ENCODE measurements at places on chromosomes 2 and 18.
A peak's percentile ranks its signal among the peaks of the same experiment; 100 is the strongest.

GRCh38 chr2:10260130-10260529 is 42.6 kb upstream of the HPCAL1 start:
- peak; percentile 29 for DNase-seq

GRCh38 chr2:64656379-64656778 is 2.7 kb upstream of the SERTAD2 start:
- DNase-seq, result no peak

DNA sequence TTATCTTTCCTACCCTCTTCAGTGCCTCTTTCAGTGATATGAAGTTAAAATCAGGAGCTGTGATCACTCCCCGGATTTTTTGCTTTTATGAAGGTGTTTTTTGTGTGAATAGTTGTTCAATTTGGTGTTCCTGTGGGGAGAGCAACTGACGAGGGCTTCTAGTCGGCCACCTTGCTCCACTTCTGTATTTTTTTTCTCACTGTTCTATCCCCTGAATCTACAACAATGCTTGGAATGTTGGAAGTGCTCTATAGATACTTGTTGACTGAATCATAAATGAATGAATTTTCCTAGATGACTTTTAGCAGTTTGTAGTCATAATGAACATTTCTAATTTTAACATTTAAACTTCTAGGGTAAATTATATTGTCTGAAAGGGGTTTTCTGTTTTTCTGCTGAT is 247.3 kb downstream of the ZNF385B start:
- no peak for DNase-seq

DNA sequence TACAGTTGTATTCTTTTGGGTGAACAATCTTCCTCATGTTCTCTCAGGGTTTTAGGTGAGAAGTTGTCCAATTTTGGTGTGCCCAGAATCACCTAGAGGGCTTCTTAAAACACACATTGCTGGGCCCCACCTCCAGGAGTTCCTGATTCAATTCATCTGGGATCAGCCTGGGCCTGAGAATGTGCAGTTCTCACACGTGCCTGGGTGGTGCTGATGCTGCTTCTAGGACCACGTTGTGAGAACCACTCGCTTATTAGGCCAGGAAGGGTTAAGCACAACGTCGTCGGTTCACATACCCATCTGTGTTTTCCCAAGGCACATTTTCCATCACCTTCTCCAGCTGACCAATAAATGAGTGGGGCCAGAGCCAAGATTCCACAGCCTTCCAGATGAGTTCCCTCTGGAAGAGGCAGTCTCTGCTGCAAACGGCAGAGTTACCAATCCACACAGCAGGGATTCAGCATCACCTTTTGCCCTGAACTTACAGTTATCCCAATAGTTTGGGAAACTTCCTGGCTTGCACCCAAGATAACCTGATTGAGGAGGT is 277.7 kb upstream of the HNRNPA3 start:
- no peak for DNase-seq

DNA sequence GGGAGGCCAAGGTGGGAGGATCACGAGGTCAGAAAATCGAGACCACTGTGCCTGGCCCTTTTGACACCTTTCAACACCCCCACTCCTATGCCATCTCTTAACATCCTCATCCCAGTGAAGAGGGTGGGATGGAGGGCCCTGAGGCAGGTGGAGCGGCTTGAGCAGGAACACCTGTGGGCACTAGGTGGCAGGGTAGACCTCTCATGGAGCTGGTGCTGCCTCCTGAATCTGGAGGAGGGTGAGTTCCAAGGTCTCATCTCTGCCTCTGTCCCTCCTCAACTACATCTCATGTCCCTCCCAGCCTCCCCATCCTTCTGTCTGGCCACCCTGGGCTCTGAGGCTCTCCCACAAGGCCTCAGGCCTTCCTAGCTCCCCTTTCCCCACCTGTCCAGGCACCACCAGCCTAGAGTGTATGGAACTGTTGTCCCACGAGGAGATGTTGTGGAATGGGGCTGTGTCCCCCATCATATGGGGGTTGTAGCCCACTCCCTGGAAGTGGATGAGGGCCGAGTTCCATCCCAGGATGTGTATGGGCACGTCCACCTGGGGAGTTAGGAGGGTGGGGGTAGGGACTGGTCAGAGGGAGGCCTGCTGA is 17.0 kb upstream of the CRYBA2 start:
- DNase-seq, result peak; percentile 19

GRCh38 chr2:8685697-8686358 is 4.0 kb downstream of the ID2 start:
- DNase-seq, result peak; percentile 87

DNA sequence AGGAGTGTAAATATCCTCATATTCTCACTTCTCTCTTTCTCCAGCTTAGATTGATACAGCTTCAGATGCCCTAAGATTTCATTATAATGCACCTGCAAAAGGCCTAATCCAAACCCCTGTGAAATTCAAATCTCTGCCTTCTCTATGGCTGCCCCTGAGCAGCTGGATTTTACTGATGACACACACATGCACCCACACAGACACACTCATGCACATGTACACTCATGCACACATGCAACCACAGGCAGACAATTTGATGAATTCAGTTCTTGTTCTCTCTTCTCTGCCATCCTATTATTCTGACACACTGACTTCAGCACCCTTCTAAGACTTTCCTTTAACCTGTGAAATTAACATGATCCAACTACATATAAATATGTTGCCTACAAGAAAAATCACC is 563.2 kb downstream of the RNF144A start:
- no peak for DNase-seq

DNA sequence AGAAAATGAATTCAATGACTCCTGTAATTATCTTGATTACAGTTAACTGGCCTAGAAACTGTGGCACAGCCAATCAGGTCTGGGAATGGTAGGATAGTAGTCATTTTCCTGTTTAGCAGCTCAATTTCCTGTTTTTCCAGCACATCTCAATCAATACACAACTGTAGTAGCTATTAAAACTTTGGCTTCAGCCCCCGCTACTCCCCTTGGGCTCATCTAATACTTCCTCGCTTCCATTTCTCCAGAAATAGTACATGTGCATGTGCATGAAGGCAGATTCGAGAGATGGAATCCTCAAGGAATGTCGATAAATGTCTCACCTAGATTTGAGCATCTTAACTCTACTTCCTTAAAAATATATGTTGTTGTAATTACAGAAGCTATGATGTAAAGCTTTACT is 9.7 kb downstream of the COBLL1 start:
- DNase-seq, result no peak

- peak; percentile 61 for DNase-seq
These were observed 39.7 kb downstream of the HPCAL1 start for GRCh38 chr2:10342245-10342951.

DNA sequence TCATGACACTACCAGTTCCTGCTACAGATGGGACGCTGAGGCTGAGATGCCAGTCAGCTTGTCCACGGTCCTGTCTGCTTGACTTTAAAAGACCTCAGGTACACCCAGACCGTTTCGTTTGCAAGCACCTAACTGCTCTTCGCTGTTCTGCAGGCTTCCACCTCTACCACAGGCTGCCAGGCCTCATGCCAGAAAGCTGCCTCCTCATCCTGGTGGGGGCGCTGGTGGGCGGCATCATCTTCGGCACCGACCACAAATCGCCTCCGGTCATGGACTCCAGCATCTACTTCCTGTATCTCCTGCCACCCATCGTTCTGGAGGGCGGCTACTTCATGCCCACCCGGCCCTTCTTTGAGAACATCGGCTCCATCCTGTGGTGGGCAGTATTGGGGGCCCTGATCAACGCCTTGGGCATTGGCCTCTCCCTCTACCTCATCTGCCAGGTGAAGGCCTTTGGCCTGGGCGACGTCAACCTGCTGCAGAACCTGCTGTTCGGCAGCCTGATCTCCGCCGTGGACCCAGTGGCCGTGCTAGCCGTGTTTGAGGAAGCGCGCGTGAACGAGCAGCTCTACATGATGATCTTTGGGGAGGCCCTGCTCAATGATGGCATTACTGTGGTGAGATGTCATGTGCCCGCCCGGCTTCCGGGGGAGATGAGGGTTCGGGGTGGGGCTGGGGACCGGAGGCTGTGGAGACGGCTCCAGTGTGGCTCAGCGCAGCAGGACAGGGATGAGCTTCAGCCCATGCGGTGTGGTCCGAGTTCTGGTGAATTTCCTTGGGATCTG is 5.9 kb downstream of the SLC9A4 start:
- DNase-seq, result no peak

DNA sequence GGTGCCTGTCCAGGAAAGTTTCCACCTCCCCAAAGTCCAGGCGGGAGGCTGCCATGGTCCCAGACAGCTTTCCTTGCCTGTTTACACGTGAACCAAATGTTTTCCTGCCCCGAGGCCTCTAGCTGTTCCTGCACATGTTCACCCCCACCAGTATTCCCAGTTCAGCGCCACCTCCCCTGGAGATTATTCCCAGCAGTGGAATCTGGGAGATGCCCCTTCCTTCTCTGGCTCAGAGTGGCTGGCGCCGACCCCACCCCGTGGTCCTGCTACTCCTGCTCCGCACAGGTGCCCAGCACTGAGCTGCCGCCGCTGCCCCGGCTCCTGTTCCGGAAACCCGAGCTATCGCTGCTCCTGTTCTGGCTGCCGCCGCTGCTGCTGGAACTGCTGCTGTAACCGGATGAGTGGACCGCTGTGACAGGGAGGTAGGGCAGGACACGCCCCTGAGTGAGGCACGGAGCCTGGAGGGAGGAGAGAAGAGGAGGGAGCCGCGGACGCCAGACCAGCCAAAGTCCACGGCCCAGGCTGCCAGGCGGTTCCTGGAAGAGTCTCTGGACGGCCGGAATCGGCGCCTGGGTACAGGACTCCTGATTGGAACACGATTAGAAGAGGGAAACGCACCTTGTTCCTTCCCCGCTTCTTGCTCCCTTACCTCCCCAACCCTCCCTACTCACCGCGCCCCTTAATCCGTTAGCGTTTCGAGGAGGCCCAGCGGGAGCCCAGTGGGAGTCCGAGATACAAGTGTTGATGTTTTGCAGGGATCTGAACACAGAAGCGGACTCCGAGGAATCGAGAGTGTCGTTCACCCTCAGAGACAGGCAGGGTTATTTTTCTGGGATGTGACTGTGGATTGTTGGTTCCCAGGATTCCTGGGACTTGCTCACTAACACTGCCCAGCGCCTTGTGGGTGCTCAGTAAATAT is at the start of gene PDE11A:
PDE11A (minus strand) TSS at position 395 of the 919 bp plus-strand sequence; CDS start at position 55, 340 bp downstream.
- DNase-seq, result peak; percentile 93

- no peak for DNase-seq
These were observed 24.2 kb upstream of the SERPINE2 start for GRCh38 chr2:224063298-224063648.

- DNase-seq, result no peak
These were observed 18.8 kb upstream of the SH3RF3 start for GRCh38 chr2:109110170-109110569.

DNA sequence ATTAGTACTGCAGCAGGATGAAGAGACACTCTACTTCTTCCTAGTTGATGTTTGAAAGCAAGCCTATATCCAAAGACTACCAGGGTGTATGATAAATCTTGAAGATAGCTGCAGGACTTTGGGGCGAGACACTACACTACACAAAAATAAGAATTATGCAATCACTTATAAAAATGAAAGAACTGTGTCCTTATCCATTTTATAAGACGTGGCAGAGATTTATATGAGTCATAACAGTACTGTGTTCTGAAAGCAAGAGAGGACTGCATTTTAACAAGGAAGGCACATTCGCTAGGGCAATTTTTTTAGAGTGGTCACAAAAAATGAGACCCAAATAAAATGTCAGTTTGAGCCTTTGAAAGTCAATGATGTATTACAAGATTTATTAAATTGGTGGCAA is 617.0 kb upstream of the LINC00305 start:
- DNase-seq, result no peak

GRCh38 chr2:60413814-60414168 is 139.7 kb downstream of the BCL11A start:
- peak; percentile 40 for DNase-seq

GRCh38 chr2:142965443-142965842 is 88.0 kb downstream of the KYNU start:
- DNase-seq, result no peak

GRCh38 chr2:185618625-185619024 is 120.0 kb upstream of the FSIP2 start:
- no peak for DNase-seq

- DNase-seq, result peak; percentile 22
These were observed 9.6 kb downstream of the SNTG2 start for GRCh38 chr2:960061-960736.

DNA sequence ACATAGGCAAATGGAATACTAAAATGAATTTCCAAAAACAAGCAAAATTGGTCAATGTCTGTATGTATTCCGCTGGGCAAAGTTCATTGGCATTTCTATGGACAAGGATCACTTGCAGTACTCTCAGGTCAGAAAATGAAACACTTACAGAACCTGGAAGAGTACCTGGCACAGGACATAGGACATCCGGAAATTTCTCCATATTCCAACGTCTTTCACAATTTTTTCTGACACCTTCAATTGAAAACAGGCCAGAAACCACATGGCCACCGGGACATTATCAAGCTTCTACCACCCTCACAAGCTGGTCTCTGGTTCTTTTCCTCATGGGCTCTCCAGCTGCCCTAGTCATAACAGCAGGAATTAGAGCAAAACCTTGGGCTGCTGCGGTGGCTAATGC is 96.9 kb upstream of the MSH6 start:
- DNase-seq, result no peak

GRCh38 chr2:4604767-4605166 is 901.4 kb downstream of the DCDC2C start:
- no peak for DNase-seq

DNA sequence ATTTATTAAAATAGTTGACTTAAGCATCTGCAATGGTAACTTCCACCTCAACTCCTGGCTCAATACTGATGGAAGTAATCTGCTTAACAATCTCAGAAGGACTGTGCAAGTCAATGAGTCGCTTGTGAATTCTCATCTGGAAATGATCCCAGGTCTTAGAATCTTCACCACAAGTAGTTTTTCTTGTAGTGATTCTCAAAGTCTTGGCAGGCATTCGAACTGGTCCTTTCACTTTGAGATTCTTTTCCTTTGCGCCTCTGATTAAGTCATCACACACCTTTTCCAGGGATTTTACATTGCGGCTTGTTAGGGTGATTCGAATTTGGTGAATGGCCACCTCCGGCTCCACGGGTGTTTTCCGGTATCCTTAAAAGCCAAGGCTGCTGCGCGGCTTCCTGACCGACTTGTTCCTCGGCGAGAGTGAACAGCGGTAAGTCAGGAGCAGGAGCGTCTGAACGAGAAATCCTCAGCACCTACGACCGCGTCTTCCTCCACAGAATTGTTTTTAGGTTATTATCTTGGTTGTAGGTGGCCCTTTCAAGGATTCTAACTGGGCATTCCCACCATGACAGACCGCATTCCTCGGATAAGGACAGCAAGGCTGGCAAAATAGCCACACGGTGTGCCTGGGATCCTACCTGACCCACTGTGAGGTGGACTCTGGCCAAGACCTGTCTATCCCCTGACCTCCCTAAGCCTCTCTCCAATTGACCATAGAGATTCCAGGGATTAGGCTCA is 23.8 kb upstream of the SLC20A1 start:
- DNase-seq, result no peak

GRCh38 chr2:145404690-145405089 is 884.8 kb upstream of the ZEB2 start:
- DNase-seq, result no peak

GRCh38 chr2:210503001-210503623 is 26.6 kb upstream of the LANCL1 start:
- DNase-seq, result peak; percentile 74

- DNase-seq, result no peak
These were observed 396.6 kb upstream of the TRIB2 start for GRCh38 chr2:12320027-12320734.

GRCh38 chr2:133097666-133098065 is 427.7 kb upstream of the LYPD1 start:
- DNase-seq, result no peak

- no peak for DNase-seq
These were observed 419.7 kb upstream of the MEX3C start for GRCh38 chr18:51617167-51617566.

Measured in kidney (tissue), 22 donors.